Fibroblast of skin of abdomen (primary cell): ENCODE measurements at places on chromosomes 13 and 19.
A peak's percentile ranks its signal among the peaks of the same experiment; 100 is the strongest.

GRCh38 chr19:46840498-46840942 is 10.1 kb downstream of the AP2S1 start:
- peak; percentile 76 for DNase-seq

DNA sequence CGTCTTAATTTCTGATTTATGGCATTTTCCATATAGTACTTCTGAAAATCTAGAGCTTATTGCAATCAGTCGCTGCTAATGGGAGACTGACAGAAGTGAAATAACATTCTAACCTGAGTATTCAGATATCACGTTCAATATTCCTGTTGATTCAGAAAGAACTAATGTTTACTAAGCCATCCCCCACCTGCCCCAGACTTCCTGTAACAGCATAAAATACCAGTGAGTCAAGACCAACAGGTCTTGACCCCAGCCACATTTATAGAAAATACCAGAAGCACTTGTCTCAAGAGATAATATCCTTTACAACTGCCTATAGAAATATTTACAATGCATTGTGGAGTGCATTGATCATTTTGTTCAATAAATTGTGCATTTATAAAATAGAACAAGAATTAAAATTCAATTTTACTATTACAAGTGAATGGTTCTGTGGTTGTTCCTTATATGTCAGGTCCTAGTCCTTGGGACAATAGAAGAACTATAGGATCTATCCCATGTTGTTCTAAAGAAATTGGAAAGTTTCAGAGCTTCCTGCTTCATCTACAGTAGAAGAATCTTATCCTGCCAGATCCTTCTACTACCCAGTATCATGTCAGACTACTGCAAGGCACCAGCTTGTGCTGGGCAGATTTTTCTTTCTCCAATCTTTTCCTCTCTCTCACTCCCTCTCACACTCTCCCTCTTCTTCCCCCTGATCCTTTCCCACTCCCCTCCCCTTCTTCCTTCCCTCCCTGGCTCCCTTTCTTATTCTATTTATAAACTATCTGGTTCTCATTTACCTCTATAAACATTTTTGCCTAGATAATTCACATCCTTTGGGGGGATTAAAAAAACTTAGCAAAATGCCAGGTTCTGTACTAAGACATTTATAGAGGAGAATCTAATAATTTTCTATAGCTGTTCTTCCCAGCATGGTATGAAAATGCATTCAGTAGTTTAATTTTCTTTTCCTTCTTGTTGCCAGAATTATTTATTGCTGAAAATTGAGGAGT is 629.9 kb downstream of the DIAPH3 start:
- no peak for DNase-seq

GRCh38 chr13:106612688-106613087 is 44.8 kb upstream of the ARGLU1 start:
- peak; percentile 34 for DNase-seq

GRCh38 chr13:48710160-48710559 is 56.4 kb downstream of the CYSLTR2 start:
- no peak for DNase-seq

- no peak for DNase-seq
Measured at GRCh38 chr19:35041548-35042055, at the start of gene HPN. Gene HPN, plus strand, starts transcription at chr19:35041721. Its CDS starts 786 bp downstream, at chr19:35042507.
